ENCODE measurements at places on chromosomes 13 and 19.
A peak's percentile ranks its signal among the peaks of the same experiment; 100 is the strongest.

GRCh38 chr13:27408074-27408473 is 16.3 kb upstream of the GTF3A start:
- no peak for DNase-seq

DNA sequence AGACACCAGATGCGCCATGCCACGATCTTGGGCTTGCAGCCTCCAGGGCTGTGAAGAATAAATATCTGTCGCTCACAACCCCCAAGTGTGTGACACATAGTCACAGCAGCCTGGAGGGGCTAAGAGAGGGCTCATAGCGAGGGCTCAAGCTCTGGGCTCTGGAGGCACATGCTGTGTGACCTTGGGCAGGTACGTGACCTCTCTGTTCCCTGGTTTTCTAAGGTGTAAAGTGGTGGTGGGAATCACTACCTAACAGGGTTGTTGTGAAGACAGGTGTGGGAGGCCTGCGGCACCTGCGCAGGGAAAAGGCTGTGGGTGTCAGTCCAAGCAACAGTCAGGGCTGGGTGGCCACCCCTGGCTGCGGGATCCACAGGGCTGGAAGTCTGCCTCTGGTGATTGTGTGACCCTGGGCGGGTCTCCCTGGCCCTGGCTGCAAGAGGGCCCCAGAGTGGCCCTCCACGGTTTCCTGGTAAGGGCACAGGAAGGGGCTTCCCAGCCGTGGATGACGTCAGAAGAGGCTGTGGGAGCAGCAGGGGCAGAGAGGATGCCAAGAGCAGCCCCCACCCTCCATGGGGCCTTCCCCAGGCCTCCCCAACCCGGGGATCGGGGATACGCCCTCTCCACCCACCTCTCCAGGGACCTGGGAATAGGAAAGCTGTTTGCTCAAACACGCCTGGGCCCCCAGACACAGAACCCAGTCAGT is 218.8 kb upstream of the SGCG start:
- DNase-seq, result no peak

DNA sequence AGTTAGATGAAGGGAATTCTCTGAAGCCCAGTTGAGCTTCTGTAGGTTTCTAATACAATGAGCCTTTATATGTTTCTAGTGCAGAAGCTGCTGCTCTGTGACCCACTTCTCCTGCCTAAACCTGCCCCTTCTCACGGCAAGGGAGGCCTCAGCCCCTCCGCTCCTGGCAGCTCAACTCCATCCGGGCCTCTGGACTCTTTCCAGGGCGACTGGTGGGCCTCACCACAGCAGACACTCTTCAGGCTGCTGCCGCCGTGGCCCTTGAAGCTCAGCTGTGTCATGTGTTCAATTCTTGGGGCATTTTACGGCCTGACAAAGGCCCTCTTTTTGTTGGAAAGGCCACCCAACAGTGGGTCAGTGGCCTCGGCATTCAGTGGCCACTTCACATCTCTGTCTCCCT is 10.0 kb upstream of the C19orf33 start:
- DNase-seq, result no peak

- DNase-seq, result no peak
These were observed 147.7 kb upstream of the VSTM2B start for GRCh38 chr19:29378126-29378525.

DNA sequence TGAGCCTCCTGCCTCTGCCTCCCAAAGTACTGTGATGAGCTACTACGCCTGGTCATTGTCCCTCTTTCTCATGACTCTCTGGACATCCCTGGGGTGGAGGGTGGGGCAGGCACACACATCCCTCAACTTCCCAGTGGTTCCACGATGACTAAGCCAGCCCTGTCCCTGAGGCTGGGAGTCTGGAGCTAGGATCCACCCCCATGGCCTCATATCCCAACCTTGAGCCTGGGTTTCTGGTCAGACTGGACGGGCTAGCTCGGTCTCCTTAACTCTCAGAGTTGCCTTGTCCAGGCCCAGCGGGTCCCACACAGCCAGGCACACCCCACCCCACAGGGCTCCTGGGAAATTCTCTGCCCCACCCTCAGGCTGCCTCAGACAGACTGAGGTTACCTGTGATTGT is 19.6 kb downstream of the IER2 start:
- DNase-seq, result no peak

- peak; percentile 86 for DNase-seq
These were observed 10.3 kb upstream of the BBC3 start for GRCh38 chr19:47240996-47241918.

- no peak for DNase-seq
These were observed 436.4 kb downstream of the SLITRK5 start for GRCh38 chr13:88107570-88107969.

- no peak for DNase-seq
These were observed 178.3 kb upstream of the RFC3 start for GRCh38 chr13:33639626-33640080.

- no peak for DNase-seq
These were observed 128.8 kb downstream of the ZDHHC20 start for GRCh38 chr13:21330126-21330861.

DNA sequence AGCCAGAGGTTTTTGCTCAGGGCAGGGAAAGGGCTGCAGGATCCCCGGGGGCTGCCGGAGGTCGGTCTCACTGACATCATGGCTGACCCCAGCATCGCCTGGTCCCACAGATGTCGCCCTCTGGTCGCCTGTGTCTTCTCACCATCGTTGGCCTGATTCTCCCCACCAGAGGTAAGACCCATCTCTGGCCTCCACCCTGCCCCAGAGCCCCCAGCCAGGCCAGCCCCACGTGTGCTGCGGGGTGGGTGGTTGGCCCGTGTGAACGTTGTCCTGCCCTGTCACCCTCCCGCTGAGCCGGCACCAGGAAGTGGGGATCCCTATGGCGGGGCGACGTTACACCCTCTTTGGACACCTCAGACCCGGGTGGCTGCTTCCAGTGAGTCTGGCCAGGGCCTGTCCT is 906 bp downstream of the FXYD5 start:
- no peak for DNase-seq

DNA sequence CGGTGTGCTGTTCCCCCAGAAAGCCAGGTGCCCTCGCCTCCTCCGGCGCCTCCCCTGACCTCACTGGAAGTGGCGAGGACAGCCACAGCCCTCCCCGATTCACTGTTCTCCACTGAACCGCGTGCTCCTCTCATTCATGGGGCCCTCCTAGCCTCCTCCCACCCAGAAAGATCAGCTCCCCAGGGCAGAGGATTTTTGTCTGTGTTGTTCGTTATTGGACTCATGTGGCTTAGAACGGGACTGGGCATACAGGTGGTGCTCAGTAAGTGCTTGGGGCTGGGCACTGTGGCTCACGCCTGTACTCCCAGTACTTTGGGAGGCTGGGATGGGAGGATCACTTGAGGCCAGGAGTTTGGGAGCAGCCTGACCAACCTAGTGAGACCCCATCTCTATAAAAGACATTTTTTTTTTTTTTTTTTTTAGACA is 3.8 kb downstream of the PRTN3 start:
- no peak for DNase-seq

DNA sequence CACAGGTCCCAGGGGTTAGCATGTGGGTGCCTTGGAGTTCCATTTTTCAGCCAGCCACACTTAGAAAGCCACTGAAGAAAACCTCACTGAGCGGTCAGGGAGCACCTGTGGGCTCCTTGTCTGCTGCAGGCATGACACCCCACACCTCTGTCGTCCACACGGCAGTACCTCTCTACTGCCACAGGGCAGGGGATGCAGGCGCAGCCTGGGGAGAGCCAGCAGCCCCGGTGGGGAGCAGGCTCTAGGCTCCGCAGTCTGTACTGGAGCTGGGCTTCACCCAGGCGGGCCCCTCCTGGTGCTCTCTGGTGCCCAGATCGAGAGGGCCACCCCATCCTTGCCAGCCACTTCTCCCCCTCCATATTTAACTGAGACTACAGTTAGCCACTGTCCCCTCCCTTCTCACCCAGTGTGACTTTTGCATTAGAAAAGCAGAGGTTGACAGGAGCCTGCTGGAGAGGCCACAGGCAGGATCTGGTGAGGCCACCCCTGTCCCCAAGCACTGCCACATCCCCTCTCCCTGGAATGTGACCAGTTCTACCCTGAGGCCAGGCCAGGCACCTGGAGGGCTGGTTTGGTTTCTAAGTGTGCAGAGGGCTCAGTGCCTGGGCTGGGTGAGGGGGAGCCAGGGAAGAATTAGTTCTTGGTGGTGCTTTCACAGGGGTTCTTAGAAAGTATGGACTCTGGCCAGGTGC is 104.4 kb downstream of the KDM4B start:
- no peak for DNase-seq
